ENCODE measurements at places on chromosomes 6 and 20. TPM values are rescaled to one million over a fixed set of nuclear protein-coding genes. Genes with fewer than 3 reads are reported as not detected.
A peak's percentile ranks its signal among the peaks of the same experiment; 100 is the strongest.

- no peak for DNase-seq
These were observed 18.6 kb downstream of the ELOVL5 start for GRCh38 chr6:53330137-53330536.

DNA sequence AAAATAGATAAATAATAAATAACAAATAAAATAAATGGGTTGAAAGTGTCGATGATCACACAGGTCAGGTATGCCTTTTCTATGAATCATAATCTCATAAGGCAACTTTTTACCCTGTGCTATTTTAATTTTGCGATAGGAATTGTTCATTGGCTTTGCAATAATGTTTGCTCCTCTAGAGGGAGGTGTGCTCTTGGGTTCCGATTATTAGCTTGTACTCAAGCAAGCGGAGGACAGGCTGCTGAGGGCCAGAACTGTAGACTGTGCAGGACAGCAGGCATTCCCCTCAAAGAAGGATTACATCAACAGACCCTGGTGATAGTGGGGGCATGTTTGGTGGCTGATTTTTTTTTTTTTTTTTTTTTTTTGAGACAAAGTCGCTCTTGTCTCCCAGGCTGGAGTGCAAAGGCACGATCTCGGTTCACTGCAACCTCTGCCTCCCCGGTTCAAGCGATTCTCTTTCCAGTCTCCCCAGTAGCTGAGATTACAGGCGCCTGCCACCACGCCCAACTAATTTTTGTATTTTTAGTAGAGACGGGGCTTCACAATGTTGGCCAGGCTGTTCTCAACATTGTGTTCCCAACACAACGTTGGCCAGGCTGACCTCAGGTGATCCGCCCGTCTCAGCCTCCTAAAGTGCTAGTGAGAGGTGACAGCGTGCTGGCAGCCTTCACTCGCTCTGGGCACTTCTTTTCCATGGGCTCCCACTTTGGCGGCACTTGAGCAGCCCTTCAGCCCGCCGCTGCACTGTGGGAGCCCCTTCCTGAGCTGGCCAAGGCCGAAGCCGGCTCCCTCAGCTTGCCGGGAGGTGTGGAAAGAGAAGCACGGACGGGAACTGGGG, 35.6 kb downstream of the RIOK1 start:
- no peak for DNase-seq

RAET1E gene
- total RNA-seq = not detected

DNA sequence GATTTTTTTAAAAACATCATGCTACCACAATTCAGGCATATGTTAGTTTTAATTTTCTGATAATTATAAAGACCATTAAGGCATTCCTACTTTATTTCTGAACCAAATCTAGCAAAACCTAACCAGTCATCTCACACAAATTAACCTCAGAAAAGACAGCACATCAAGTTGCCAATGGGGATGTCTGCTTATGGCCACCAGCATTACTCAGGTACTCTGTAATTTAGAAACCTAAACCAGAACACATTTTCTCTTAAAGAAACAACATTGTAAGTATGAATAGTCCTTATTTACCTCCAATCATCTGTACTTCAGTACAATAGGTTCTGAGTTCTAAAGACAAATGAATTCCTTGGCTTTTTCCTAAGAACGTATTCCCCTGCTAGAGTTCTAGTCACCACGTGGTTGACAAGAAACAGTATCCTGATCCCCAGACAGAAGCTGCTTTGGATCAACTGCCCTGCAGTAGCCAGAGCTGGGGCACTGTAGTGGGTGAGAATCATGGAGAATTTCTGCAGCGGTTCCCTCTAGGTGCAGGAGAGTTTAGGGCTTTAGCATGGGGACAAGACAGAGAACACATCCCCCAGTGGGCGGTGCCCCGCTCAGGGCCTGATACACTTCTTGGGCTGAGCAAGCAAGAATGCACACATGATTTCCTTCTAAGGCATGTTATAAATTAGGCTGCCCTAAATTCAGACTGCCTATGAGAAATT, 15.4 kb downstream of the GCLC start:
- DNase-seq = no peak

JPH2 gene
- 182 TPM for total RNA-seq

- DNase-seq = no peak
These were observed 435 bp downstream of the ZSWIM3 start for GRCh38 chr20:45857882-45858216.

SMLR1 gene
- not detected for total RNA-seq

DNA sequence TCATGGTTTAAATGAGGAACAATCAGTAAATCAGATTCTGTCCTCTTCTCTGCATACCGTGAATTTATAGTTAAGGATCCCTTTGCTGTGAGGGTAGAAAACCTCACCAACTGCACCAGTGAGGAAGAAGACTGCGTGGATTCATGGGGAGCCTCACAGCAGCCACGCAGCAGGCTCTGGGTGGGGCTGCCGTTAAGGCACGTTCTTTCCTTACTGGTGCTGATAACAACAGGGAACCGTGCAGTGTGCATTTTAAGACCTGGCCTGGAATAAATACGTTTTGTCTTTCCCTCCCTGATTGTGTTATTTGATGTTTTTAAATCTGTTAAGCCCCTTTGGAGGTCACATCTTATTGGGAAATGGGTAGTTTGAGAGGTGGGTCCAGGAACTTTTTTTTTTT, 17.6 kb upstream of the MYLK2 start:
- no peak for DNase-seq

GRCh38 chr6:72894091-72894490, 272.2 kb downstream of the KCNQ5 start:
- DNase-seq = no peak

- DNase-seq = no peak
These were observed 193.7 kb downstream of the GPX5 start for GRCh38 chr6:28719275-28719940.

SLC26A8 gene
- 0.13 TPM for total RNA-seq

GRCh38 chr6:134235937-134236751, 81.8 kb downstream of the SGK1 start:
- DNase-seq = no peak

DNA sequence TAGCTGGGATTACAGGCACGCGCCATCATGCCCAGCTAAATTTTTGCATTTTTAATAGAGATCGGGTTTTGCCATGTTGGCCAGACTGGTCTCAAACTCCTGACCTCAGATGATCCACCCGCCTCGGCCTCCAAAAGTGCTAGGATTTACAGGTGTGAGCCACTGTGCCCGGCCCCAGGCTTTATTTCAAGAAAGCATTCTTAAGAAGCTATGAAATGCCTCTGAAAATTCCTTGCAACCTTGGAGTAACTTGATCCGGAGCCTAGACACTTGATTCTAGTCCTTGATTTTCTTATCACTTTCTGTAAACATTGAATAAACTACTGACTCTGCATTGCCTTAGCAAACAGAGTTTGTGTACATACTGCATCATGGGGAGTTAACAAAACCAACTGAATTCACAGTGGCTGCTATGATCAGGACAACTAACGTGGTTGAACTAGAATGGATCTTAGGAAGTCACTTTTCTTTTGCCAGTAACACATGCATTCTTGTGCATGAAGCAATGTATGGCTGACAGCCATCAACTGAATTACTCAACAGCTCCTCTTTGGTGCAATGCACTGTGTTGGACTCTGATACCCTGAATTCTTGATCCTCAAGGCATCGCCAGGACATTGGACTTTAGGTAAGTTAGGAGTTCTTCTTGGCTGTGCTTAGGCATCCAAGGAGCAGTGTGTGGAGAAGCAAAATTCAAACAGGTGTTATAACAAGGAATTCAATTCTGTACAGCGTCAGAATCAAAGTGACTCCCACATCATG, 102.8 kb upstream of the TMEM170B start:
- DNase-seq = no peak

GRCh38 chr6:27795697-27796494, 116.3 kb downstream of the OR2B2 start:
- no peak for DNase-seq

DNA sequence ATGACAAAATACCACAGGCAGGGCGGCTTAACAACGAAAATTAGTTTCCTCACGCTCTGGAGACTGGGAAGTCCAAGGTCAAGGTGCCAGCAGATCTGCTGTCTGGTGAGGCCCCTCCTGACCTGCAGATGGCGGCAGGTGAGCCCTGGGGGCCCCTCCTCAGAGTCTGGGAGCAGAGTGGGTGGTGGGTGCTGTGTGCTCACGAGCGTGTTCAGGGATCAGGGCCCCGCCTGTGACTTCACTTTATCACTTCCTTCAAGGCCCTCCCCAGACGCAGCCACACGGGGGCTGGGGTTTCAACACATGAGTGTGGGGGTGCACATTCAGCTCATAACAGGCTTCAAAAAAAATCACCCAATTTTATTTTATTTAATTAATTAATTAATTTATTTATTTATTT, 39.3 kb downstream of the SLC2A4RG start:
- DNase-seq = no peak

- DNase-seq = no peak
These were observed 1.5 kb upstream of the PMEPA1 start for GRCh38 chr20:57711311-57711712.

DNA sequence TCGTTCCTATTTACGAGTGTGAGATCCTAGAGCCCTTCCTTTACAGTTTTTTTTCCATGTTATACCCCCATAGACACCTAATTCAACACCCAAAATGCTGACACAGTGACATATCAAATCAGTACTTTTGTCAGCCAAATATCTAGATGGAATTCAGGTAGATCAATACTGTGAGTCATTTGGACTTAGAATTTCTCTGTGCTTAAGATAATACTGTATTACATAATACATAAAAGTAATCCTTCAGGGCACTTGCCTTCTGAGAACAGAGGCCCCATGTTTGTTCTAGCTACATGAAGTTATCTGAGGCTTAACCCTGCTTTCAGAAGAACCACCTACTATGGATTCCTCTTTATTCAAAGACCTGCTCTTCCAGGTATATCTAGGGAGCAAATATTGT, 623.1 kb downstream of the PHF3 start:
- DNase-seq = no peak

ULBP1 gene
- total RNA-seq = 0.16 TPM

DNA sequence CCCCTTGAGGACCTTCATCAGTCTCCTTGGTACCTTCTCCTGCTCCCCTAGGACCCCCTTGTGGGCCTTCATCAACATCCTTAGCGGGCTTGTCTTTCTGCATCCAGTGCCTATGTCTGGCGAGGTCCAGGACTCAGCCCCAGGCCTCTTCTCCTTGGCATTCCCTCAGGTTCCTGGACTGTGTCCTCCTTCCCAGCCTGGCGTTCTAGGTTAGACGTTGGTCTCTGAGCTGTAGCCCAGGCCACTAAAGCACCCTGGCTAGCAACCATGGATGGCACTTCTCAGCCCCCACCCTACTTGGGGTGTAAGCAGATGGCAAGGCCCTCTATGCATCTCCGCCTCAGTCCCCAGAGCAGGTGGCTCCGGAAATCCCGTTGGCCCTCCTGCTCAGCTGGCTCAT, 51.5 kb upstream of the NNAT start:
- DNase-seq = peak; percentile 54

DNA sequence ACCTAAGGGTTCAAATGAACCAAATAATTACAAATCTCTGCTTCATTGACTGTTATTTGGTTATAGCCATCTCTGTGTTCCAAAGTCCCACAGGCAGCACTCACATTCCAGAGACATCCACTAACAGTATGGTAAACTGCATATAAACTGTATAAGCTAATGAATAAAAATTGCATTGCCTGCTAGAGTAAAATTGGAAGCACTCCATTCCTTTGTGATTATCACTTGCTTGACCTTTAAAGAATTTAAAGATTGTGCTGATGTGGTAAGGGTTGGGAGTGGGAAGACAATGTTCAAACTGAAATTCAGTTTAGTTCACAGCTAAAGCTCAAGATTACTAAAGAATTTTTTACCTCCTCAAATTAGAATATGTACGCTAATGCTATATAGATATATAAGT, 31.0 kb upstream of the OSTM1 start:
- no peak for DNase-seq

SALL4 gene
- total RNA-seq = 0.08 TPM

GRCh38 chr6:106872049-106872448, 102.5 kb downstream of the CD24 start:
- DNase-seq = no peak

DNA sequence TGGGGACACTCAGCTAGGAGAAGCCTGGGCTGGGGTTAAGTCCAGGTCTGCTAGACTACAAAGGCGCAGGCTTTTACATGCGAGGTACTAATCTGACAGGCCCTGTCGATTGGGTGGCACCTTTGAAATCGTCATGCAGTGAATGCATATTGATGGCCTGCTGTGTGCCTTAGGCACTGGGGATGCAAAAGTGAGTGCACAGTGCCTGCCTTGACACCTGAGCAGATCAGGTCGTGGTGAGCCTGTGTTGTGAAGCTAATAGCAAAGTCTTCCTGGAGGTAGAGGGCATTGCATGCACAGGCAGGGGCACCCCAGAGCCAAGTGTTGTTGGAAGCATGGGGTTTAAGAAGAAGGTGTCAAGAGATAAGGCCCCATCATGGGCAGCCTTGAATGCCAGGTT, 16.9 kb downstream of the LRRC1 start:
- DNase-seq = no peak

GRCh38 chr6:129510950-129511349, 199.0 kb downstream of the ARHGAP18 start:
- no peak for DNase-seq

TOX2 gene
- 1.4 TPM for total RNA-seq

- DNase-seq = no peak
These were observed 176.6 kb upstream of the POU3F2 start for GRCh38 chr6:98657764-98658163.

TFEB gene
- 45.6 TPM for total RNA-seq

SYCP2 gene
- 0.94 TPM for total RNA-seq

GRCh38 chr6:63267046-63267445, 52.7 kb downstream of the LGSN start:
- DNase-seq = no peak

- DNase-seq = peak; percentile 74
These were observed 262.1 kb downstream of the DLL1 start for GRCh38 chr6:170028629-170029345.

TRIM40 gene
- total RNA-seq = not detected

DNA sequence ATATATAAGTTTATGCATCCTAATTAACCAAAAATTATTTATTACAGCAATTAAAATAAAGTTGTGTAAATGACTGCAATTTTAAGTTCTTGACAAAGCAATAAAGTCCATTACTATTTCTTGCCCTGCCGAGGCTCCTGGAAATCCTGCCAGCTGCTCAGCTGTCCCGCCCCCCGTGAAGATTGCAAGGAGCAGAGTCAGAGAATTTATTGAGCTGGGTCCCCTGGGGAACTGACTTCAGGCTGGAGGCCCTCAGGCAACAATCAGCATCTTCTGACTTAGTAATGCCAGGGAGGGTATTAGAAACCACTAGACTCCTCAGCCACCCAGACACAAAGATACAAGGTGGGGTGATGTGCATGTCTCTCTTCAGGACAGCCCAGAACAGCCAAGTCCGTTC, 92.3 kb downstream of the EDN3 start:
- no peak for DNase-seq

DNA sequence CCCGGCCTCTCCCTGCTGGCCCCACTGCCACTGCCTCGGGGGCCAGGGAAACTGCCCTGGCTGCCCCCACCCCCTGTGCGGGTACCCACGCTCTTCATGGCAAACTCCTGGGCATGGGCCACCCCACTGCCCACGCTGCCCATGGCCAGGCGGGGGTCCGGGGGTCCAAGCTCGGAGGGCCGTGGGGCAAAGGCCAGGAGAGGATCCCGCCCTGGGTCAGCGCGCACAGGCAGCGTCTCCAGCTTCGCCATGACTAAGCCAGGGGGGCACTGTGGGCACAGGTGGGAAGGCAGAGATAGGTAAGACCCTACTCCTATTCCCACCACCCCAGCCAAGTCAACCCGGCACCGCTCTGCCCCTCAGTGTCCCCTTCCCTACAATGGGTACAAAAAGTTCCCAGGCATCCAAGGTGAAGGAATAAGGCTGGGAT, 6.4 kb downstream of the LZTS3 start:
- DNase-seq = no peak
